ENCODE measurements at places on chromosomes 13 and 19. TPM values are rescaled to one million over a fixed set of nuclear protein-coding genes. Genes with fewer than 3 reads are reported as not detected.

RNF113B gene
- not detected for total RNA-seq

TTC9B gene
- not detected for total RNA-seq

PCP2 gene
- not detected for total RNA-seq

COMP gene
- total RNA-seq = not detected

UGGT2 gene
- 37.0 TPM for total RNA-seq

RDH8 gene
- not detected for total RNA-seq

TPTE2 gene
- total RNA-seq = not detected

PRTN3 gene
- not detected for total RNA-seq

ZNF578 gene
- total RNA-seq = 1.6 TPM

C19orf85 gene
- not detected for total RNA-seq

SOX1 gene
- total RNA-seq = not detected

YJU2 gene
- total RNA-seq = 21.4 TPM

CGB8 gene
- total RNA-seq = 0.46 TPM

TMEM238 gene
- total RNA-seq = 2.5 TPM

GSX1 gene
- total RNA-seq = not detected

KCNN1 gene
- 0.33 TPM for total RNA-seq

STARD13 gene
- total RNA-seq = 20.6 TPM

TYROBP gene
- total RNA-seq = 36.7 TPM

IL17D gene
- total RNA-seq = 8.6 TPM

FBXO27 gene
- total RNA-seq = 21.4 TPM

CDX2 gene
- not detected for total RNA-seq

ZNF540 gene
- 11.8 TPM for total RNA-seq

FFAR3 gene
- total RNA-seq = 0.25 TPM

CGB2 gene
- total RNA-seq = not detected

CYP2F1 gene
- total RNA-seq = not detected

ZNF844 gene
- 14.6 TPM for total RNA-seq

PROZ gene
- total RNA-seq = not detected

ARHGEF1 gene
- total RNA-seq = 35.6 TPM

C19orf81 gene
- not detected for total RNA-seq

STAP2 gene
- 14.9 TPM for total RNA-seq

SIGLEC5 gene
- not detected for total RNA-seq

CD209 gene
- 1.4 TPM for total RNA-seq

ZNF579 gene
- 24.4 TPM for total RNA-seq

LRRC25 gene
- total RNA-seq = 9.2 TPM

CCDC169 gene
- total RNA-seq = 1.4 TPM

METTL21C gene
- not detected for total RNA-seq

Data from ovary (tissue), 10 donors.